ENCODE measurements at places on chromosomes 13 and 19.

GRCh38 chr19:33295621-33296487, 6.5 kb downstream of the CEBPA start:
- no peak for DNase-seq

DNA sequence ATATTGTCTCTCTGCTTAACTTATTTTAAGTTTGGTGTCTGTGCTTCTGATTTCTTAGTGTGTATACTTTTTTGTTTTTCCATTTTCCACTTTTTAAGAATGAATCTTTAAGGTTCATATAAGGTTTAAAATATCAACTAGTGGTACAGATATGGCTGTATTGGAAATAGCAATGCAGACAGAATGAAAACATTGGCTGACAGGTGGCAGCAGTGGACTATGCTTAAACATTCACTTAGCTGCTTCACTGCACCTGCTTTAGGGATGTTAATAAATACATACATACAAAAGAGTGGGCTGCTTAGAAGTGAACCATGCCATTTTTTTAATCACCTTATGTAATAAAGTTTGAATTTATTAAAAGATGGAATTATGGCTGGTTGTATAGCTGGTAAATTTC, 27.3 kb downstream of the TM9SF2 start:
- DNase-seq: peak; percentile 15

DNA sequence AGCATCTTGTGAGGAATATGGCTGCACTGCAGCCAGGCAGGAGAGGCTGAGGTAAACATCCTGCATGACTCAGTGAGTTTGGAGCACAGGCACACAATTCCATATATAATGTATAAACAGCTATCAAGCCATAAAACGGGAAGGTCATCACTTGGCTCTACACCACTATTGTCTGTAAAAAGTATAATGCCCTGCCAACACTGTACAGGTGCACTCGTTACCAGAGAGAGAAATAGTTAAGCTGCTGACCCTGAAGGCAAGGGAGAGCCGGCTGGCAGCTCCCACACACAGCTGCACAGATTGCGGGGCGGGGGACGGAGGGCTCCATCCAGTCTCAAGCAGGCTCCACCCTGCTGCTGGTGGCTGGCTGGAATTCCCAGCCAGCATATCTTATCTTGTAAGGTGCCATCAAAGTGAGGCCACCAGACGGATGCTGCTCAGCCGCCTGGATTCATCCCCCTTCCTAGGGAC, 668.1 kb downstream of the SLITRK5 start:
- peak; percentile 64 for DNase-seq

DNA sequence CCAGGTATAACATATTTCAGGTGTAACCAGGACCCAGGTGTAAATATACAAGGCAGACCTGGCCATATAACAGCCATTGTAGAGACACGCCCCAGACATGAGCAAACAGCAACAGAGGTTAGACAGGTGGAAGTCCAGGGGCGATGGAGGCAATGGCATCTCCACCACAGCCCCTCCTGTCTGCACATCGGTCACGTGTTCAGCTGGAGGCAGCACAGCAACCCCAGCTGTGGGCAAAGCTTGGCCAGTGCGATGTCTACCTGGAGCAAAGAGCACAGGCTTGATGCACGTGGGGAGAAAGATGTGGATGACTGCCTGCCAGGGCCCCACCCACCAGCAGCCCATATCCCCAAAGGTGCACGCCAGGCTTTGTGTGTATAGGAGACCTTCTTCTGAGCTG, 4.4 kb downstream of the CYP4F2 start:
- no peak for DNase-seq

- peak; percentile 22 for DNase-seq
Observed at GRCh38 chr13:39415008-39415802, 187.8 kb downstream of the LHFPL6 start.

- DNase-seq: no peak
Observed at GRCh38 chr19:17303940-17304267, 679 bp upstream of the ABHD8 start.

DNA sequence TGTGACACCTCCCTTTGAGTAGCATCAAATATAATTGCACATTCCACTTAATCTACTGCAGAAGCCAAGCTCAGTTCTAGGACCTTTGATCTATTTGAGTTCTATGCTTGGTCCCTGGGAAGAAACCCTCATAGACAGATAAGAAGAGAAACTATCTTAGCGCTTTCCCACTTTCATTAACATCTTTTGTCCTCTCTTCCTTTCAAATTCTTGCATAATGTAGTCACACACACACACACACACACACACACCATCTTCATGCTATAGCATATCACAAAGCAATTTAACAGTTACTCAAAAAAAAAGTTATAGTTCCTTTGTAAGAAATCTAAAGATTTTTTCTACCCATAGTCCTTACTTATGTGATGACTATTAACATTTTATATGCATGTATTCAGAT, 735.9 kb upstream of the PCDH9 start:
- no peak for DNase-seq

GRCh38 chr19:54191011-54191810, at the start of gene TSEN34:
TSEN34 (plus strand) TSS chr19:54191308; CDS start chr19:54191365, 57 bp downstream.
- peak; percentile 93 for DNase-seq

GRCh38 chr13:97261254-97262005, 39.3 kb downstream of the MBNL2 start:
- DNase-seq: no peak

GRCh38 chr13:84641491-84641890, 759.2 kb upstream of the SLITRK1 start:
- no peak for DNase-seq

DNA sequence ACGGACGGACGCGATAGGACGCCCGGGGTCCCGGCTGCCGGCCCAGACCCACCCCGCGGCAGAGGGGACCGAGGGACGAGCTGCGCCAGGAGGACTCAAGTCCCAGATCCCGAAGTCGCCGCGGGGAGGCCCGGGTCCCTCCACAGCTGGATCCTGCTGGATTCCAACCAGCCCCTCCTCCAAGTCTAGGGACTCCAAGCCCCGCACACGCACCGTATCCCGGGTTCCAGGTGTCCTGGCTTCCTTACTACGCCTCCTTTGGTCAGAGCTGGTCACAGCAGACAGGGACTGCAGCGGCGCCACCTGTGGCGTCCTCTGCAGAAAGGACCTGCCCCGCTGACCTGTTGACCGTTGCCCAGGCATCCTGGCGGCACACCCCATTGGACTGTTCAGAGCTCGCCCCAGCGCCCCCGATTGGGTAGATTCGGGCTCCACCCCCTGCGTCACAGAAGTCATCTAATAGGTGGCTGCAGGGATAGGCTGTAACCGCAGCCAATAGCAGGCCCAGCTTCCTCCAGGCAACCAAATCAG, 29.0 kb upstream of the ZNF709 start:
- DNase-seq: peak; percentile 35

- no peak for DNase-seq
Observed at GRCh38 chr19:31332096-31332495, 17.1 kb downstream of the TSHZ3 start.

DNA sequence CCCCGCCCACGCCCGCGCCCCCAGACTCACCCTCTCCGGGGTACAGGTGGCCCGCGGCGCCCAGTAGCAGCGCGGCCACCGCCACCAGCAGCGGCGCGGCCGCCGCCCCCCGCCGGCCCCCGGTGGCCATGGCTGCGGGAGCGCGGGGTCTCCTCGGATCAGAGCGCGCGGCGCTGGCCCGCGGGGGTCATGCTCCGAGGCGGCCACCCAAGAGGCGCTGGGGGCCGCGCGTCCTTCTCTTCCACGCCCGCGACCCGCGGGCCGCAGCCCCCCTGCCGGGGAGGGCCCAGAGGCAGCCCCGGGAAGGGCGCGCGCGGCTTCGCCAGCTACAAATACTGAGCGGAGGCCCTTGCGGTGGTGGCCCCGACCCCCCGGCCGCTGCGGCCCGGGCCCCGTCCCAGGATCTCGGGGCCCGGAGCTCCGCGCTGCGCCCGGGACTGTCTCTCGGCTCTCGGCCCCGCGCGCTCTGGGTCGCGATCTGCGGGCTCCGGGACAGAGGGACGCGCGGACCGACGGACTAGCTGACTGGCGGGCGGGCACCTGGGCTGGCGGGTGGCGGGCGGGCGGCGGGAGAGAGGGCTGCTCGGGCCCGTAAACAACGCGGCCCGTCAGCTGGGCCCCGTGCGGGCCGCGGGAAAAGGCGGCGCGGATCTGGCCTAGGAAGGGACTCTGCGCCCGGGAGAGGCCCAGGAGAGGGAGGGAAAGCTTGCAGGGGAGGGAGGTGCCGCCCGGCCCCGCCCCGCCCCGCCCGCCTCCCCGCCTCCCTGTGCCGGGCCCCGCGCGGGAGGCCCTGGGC, at the start of gene INSR:
INSR (minus strand) TSS at position 653 of the 796 bp plus-strand sequence; CDS start at position 130, 523 bp downstream.
- peak; percentile 88 for DNase-seq

- DNase-seq: peak; percentile 47
Observed at GRCh38 chr13:32902874-32903273, 113.3 kb upstream of the KL start.

GRCh38 chr13:108733022-108733560, 103.7 kb downstream of the MYO16 start:
- DNase-seq: no peak

- DNase-seq: no peak
Observed at GRCh38 chr19:30854207-30854606, 482.0 kb downstream of the ZNF536 start.

GRCh38 chr13:75934889-75935288, 298.8 kb downstream of the LMO7 start:
- no peak for DNase-seq

DNA sequence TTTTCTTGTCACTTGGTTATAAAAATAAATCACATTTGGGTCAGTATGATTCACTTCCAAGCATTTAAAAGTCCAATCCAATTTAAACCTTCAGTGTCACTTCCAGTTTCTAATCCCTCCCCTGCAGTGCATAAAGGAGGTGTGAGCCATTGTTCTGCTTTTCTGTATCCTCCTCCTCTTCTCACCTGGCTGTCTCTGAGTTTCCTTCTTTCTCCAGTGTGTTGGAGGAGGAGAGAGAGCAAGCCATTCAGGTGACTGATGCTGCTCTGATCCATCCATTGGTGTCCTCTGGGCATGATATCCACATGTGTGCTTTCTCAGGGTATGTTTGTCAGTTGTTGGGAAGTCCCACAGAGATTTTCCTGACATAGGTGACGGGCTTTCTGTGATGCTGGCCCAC, 1.2 kb downstream of the NUDT15 start:
- no peak for DNase-seq

All from BE2C (cell line).